Prostate gland (tissue), 2 donors: ENCODE measurements at places on chromosomes 7 and 10.

DNA sequence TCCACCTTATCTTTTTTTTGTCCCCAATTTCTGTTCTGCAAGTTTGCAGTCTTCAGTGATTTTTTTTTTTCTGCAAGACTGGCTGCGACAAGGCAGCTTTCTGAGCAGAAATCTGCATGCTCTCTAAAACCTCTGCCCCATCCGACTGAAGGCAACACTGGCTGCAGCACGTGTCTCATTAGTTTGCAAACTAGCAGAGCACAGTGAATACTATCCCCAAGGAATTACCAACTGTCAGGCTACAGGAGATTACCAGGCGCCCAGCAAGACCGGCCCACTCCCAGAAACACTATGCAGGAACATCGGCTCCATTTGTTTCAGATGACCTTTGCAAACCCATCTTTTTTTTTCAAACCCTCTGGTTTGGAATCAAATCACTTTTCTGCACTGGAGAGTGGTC, 538.8 kb downstream of the SORCS1 start:
- DNase-seq: no peak

GRCh38 chr10:86340176-86340990, 26.2 kb downstream of the GRID1 start:
- no peak for DNase-seq

DNA sequence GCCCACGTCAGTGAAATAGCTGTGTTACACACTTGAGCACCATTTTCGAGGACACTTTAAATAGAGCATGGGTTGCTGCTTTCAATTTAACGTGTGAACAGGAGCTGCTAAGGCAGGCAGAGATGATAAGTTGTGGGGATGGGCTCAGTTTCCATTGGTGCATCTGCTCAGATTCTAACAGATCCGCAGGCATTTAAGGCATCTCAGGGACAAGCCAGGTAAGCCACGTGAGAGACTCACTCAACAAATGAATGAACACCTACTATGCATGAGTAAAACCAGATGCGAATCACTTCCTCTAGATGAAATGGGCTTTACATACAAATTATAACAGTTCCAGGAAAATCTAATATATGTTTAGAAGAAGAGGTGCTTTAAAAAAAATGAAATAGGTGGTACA, 34.6 kb downstream of the PLXNA4 start:
- no peak for DNase-seq

- no peak for DNase-seq
Measured at GRCh38 chr7:84363741-84364140, 169.2 kb upstream of the SEMA3A start.

DNA sequence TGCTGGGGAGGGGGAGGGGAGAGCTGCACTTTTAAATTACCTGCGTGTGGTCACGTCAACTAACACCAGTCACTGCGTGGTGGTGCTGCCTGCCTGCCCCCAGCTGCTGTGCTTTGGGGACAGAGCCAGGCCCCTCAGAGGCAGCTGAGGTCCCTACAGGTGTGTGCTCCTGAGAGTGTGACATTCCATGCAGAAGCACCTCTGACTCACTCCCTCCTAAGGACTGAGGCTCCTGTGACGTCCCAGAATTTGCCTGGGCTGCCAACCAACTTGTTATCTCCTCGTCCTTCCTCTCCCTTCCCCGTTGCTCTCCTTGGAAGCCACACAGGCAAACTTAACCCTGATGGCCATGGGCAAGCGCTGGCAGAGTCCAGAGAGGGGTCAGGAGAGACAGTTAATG, 563.0 kb downstream of the PARD3 start:
- DNase-seq: no peak

- DNase-seq: no peak
Measured at GRCh38 chr10:123492016-123492415, 174.1 kb upstream of the GPR26 start.

GRCh38 chr10:31031205-31031557, 484 bp downstream of the ZNF438 start:
- DNase-seq: no peak

- no peak for DNase-seq
Measured at GRCh38 chr10:114175667-114176066, 1.7 kb upstream of the CCDC186 start.

GRCh38 chr10:110355922-110356627, 51.4 kb upstream of the SMNDC1 start:
- DNase-seq: no peak

- no peak for DNase-seq
Measured at GRCh38 chr10:117503244-117504205, 39.0 kb upstream of the EMX2 start.

- DNase-seq: no peak
Measured at GRCh38 chr10:62456611-62457101, 82.5 kb downstream of the ZNF365 start.

DNA sequence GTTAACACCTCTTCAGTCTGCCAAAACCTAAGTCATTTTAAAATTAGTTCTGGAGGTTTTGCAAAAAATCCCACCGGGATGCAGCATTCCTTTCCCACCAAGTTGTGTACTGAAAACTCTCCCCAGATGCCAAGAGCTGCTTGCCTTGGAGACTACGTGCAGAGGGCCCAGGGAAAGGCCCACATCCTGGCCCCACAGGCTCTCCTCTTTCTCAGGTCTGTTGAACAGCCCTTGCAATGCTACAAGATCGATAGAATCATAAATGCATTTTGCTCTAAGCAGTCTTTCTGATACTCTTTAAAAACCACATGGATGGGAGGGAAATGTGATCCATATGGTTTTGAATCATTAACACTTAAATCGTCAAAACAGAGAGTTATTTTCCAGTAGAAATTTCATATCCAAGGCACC, 126.7 kb upstream of the ZMIZ1 start:
- no peak for DNase-seq

GRCh38 chr7:21587139-21587784, 44.4 kb downstream of the DNAH11 start:
- no peak for DNase-seq

DNA sequence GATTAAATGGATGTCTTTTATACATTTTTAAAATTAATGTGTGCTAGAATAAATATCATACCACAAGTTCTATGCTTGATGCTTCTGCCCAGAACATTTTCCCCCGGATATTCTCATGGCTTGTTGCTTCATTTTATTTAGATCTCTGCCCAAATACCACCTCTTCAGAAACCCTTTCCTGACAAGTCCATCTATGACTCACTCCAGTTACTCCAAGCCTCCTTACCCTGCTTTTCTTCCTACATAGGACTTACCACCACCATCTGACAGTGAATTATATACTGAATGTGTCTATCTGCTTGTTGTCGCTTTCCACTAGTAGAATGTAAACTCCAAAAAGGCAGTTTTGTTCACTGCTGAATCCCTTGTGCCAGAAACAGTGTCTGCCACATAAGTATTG, 19.1 kb upstream of the ERVW-1 start:
- no peak for DNase-seq

DNA sequence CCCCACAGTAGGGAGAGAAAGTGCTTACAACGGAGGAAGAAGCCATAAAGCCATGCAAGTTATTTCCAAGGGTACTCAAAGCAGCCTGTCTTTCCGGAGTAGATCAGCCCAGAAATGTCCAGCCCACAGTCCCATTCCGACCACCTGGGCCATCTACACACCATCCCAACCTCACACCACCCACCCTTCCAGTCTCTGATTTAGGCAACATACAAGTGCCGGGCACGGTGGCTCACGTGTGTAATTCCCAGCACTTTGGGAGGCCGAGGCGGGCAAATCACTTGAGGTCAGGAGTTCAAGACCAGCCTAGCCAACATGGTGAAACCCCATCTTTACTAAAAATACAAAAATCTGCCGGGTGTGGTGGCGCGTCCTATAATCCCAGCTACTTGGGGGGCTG, 35.1 kb downstream of the LRRC20 start:
- no peak for DNase-seq

DNA sequence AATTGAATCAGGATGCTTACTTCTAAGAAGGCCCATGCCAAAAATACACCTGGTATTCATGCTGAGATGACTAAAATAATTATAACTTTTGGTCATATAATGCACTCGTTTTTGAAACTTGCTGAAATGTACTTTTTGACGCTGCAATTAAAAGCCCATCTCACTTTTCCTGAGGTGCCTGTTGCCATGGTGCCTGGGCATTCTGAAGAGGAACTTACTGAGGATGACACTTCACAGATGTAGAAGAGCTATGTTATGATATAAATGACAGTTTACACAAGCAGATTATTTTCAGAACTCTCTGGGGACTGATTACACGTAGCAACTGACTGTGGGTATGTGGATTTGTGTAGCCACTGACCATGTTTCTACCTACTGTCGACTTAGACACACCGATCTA, 182.4 kb downstream of the TPK1 start:
- no peak for DNase-seq
